Uterus (tissue), 4 donors: ENCODE measurements at places on chromosomes 4 and X. TPM values are rescaled to one million over a fixed set of nuclear protein-coding genes. Genes with fewer than 3 reads are reported as not detected.

- no peak for DNase-seq
Measured at GRCh38 chr4:78629991-78630541, 78.5 kb downstream of the ANXA3 start.

- no peak for DNase-seq
Measured at GRCh38 chrX:147788641-147789350, 122.9 kb upstream of the FMR1 start.

DNA sequence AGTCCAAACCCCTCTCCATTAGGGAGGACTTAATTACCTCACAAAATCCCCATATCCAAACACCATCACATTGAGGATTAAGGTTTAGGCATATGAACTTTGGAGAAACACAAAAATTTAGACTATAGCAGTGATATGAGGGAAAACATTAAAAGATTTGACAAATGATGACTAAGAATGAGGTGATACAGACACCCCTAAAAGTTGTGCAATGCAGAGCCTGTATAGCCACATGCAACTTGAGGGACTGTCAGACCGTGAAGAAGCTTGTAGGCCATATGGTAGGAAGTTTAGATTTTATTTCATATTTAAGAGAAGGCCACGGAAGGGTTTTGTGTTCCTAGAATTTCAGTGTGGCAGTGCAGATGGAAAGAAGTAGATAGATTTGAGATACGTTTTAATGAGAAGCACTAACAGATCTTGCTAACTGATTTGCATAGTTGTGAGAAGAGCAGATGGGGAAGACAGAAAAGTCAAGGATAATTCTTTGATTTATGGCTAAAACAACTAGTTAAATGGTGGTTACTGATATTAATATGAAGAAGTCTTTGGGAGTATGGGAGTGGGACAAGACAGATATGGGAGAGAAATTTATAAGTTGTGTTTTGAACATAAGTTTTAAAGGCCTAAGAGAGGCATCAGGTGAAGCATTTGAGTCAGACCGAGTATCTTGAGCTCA, 5.5 kb upstream of the FIP1L1 start:
- no peak for DNase-seq

DNA sequence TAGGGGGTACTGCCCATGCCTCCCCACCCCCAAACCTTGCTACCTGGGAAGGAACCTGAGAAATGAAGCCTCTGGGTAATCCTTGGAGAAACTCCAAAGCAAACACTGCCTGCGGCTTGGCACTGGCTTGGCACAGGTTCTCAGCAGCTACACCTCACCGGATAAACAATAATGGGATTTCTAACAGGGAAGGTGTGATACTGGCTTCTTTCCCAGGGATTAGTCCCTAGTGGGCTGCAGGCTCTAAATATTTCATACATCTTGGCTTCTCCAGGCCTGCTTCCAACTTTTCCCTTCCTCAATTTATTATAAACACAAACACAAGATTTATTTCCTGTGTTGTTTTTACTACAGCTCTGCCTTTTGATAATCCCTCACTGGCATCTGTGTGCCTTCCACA, 12.5 kb downstream of the SEC24D start:
- no peak for DNase-seq

DNA sequence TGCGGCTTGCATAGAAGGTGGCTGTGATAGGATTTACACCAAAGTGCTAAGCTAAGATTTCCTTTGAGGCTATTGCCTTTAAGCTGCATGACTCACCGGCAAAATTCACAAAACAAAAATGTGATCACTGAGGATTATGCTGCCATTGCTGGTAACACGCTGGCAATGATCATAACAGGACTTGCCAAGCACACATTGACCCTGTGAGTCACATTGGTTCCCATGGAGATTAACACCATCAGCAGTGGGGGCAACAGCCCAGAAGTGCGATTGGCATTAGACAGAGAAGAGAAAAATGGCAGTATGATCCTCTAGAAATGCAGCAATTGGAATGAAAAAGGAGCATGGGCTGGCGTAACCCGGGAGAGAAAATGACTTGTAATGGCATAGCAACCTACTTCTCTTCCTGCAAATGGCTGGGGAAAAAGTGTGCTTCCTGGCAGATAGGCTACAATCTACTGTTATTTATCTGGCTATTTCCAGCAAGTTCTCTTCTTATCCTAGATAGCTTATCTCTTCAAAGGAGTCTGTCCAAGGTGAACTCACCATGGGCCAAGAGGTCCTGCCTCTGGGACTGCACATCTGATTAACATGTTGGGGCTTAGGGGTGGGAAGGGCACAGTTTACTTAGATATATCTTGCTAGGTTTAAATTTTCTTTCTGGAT, 314.2 kb upstream of the IGFBP7 start:
- DNase-seq: no peak

- no peak for DNase-seq
Measured at GRCh38 chrX:40933706-40934425, 151.4 kb upstream of the USP9X start.

DNA sequence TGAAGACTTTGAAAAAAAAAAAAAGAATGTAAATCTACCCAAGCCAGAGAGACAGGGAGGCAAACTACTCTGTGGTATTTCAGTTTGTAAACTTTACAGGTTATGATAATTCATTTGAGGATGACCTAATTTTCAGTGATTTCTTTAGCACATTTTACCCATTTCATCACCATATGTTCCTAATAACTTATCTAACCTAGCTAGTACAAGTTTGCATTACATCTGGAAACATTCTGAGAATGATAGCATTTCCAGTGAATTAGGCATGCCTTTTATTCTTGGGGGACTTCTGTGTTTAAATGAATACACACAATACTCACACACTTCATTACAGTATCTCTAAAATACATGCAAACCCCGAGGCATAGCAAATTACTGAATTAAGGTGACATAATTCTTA, 1055.5 kb downstream of the PCDH18 start:
- no peak for DNase-seq

GRCh38 chrX:84322083-84322827, 134.3 kb upstream of the RPS6KA6 start:
- DNase-seq: no peak

DNA sequence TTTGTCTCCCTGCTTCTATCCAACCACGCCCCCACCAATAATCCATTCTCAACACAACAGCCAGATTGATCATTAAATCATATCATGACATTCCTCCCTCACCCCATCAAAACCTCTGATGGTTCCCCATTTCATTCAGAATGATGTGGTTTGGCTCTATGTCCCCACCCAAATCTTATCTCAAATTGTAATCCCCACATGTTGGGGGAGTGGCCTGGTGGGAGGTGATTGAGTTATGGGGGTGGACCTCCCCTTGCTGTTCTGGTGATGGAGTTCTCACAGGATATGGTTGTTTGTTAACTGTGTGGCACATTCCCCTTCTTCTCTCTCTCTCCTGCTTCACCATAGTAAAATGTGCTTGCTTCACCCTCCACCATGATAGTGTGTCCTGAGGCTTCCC, 23.3 kb downstream of the TRMT2B start:
- DNase-seq: no peak

- no peak for DNase-seq
Measured at GRCh38 chr4:176793060-176793605, 411 bp upstream of the VEGFC start.

GRCh38 chr4:124212815-124213630, 499.5 kb downstream of the ANKRD50 start:
- DNase-seq: peak; percentile 18

DNA sequence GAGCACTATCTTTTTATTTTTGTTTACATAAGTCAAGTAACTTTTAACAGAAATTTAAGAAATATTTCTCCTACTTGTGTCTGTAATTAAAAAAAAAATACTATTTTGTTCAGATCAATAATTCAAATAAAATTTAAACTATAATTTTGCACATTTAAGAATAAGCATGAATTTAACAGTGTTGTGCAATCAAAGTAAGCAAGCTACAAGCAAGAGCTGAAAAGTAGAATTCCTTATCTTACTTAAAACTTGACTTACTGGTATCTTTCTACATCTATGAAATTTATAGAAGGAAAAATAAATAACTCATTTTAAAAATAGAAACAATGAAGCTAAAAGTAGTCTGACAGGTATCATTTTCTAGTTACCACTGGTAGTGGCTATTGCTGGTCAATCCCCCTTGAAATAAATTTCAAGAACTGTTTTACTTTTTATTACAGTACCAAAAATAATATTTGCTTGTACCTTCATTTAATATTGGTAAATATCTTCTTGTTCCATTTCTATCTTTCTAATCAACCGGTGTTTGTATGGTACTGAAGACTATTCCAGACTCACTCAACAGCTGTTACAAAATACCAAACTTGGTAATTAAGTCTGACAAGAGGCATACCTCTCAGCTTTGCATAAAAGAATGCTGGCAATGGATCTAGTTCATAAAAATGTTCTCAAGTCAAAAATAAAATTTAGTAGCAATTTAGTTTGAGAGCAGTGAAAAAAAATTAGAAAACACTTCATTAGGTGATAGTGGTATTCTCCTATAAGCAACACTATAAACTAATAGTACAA, 62.2 kb downstream of the NOCT start:
- no peak for DNase-seq

- DNase-seq: peak; percentile 65
Measured at GRCh38 chrX:11629593-11630211, 36.0 kb downstream of the ARHGAP6 start.

GRCh38 chrX:57156397-57157049, 19.3 kb upstream of the SPIN2A start:
- no peak for DNase-seq

GRCh38 chrX:154515090-154515965, 704 bp downstream of the FAM3A start:
- no peak for DNase-seq

- DNase-seq: peak; percentile 29
Measured at GRCh38 chr4:1512738-1513660, 106.8 kb upstream of the NKX1-1 start.

SSX4B gene
- total RNA-seq: not detected

GPC3 gene
- total RNA-seq: 36.5 TPM

LDB2 gene
- total RNA-seq: 298 TPM

VEGFD gene
- total RNA-seq: 13.2 TPM

CDX4 gene
- total RNA-seq: not detected

SPOCK3 gene
- total RNA-seq: 47.5 TPM

HSFX1 gene
- total RNA-seq: 4.0 TPM

PCDH19 gene
- 2.6 TPM for total RNA-seq

NHSL2 gene
- total RNA-seq: 8.5 TPM

PCDH10 gene
- total RNA-seq: 19.6 TPM

FRG2 gene
- total RNA-seq: not detected

GUCY1A1 gene
- 50.3 TPM for total RNA-seq

CACNA1F gene
- not detected for total RNA-seq

MFAP3L gene
- total RNA-seq: 6.6 TPM

AMBN gene
- total RNA-seq: not detected

HGFAC gene
- total RNA-seq: 3.1 TPM

PNMA6F gene
- total RNA-seq: not detected
